ENCODE measurements at places on chromosomes 16 and 17.

GRCh38 chr17:61837175-61838051 is 25.9 kb downstream of the BRIP1 start:
- peak; percentile 67 for DNase-seq

GRCh38 chr17:63019138-63019873 is 53.3 kb downstream of the TANC2 start:
- no peak for DNase-seq

GRCh38 chr17:33292201-33292980 is 704 bp downstream of the ASIC2 start:
- peak; percentile 3 for DNase-seq

DNA sequence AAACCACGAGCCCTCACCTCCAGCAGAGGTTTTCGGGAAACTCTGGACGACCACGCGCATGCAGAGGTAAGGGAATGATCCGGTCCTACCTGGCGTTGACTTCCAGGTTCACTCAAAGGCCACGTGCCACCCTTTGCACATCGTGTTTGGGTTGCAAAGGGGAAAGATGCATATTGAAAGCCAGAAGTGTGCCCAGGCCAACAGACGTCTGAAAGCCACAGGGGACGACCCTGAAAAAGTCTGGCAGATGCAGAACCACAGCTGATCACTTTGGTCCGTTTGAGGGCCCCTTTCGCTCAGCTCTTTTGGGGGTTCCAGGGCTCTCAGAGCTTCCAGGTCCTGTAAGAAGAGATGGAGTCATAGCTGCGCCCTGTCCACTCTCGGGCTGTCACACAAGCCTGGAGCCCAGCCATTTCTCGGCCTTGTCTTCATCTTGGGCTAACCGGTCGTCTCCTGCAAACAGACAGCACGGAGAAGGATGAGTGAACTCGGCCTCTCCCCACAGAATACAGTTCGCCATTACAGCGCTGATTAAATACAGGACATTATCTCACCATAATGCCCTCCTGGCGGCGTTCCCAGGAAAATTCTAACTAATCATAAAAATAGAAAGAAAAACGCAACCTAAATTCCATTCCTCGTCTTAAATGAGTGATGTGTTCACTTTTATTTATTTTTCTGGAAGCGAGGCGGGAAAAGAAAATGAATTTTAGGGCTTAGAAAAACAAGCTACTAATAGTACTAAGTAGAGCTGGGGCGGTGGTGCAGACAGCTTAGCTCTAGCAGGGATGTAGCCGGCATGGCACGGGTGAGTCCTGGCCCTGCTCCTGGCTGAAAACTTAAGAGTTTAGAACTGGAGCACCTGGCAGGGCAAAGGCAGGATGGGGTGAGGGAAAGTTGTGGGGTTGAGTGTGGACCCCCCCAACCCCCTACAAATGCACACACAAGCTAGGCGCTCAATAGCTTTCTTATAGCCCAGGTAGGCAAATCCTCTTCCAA is 45.5 kb upstream of the ZFHX3 start:
- DNase-seq = peak; percentile 84

GRCh38 chr17:57806167-57806830 is 43.5 kb downstream of the MRPS23 start:
- no peak for DNase-seq

DNA sequence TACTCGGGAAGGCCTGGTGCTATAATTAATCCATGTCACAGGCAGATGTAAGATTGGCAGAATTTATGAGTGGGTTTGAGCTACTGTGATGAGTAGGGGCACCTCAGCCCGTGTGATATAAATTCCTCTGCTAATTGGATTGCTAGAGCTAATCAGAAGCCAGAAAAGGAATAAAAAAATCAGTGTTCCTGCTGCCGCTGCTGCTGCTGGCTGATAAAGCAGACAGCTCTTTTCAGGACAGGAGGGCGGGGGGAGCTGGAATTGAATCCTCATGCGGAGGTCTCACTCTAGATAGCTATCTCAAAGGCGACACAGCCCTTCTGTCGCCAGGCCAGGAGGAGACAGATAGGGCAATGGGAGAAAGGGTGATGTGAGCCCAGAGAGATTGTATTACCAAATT is 182.7 kb upstream of the ZFHX3 start:
- DNase-seq = no peak
